Activated naive CD4-positive, alpha-beta T cell treated with anti-CD3 and anti-CD28 coated beads, Interleukin-2, amount 10 ng/mL, durations not matched to agents 7 days and 5 days (primary cell): ENCODE measurements at places on chromosomes 11 and 22.

- DNase-seq: peak; percentile 82
Measured at GRCh38 chr11:64233913-64234586, at the start of gene VEGFB. Gene VEGFB (plus strand): TSS chr11:64234584. CDS start chr11:64234834, 250 bp downstream.

DNA sequence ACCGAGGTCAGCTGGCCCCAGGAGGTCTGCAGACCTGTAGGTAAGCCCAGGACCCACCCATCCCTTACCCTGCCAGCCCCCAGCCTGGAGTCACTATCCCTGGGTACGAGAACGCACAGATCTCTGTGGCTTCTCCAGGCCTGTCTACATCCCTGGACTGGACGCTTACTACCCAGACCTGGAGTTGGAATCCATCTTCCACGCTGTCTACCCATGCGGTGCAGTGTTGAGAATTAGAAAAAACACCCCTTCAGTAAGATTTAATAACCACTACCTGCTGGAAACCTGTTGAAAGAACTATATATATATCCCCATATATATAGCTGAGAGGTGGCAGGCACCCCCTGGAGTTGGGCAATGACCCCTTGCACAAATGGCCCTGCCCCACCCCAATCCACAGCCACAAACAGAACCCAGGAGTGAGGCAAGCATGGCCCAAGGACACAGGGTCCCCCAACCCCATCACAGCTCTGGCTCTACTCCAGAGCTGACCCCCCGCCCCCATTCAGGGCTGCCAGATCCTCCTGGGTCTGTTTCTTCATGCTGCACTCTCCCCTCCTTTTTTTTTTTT is 17.7 kb upstream of the RGL4 start:
- no peak for DNase-seq

GRCh38 chr11:19740586-19740985 is 27.9 kb downstream of the NAV2 start:
- no peak for DNase-seq

- no peak for DNase-seq
Measured at GRCh38 chr11:78145511-78146025, 6.1 kb upstream of the ALG8 start.

DNA sequence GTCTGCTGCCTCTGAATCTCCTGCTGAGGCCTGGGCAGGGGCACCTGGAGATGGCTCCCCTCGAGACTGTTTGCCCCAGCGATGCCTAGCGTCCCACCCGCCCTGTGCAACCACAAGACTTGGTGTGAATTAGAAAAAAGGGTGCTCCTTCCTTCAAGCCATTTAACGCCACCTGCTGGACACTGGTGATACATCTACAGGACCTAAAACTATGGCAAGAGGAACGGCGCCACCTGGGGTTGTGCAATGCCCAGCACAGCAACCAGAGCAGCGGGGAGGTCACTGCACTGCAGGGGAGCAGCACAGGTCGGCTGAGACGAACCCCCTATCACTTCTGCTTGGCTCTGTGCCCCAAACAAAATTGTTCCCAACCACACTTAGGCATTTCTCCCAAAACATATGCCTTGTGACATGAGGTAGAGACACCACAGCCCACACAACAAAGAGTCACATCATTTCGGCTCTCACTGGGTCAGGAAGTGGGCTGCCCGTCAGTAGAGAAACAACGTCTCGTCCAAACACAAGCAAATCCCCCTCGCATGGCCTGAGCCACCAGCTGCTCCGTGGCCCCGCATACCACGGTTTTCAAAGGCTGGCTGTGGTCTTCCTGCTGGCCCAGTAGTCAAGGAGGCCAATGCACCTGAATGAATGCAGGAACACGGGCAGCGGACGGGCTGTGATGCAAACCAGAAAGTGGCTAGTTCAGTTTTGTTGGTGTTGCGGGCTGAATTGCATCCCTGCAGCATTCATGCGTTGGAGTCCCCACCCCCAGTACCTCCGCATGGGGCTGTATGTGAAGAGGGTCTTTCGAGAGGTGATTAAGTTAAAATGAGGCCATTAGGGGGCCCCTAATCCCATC is 171.9 kb downstream of the SHANK2 start:
- DNase-seq: peak; percentile 64

DNA sequence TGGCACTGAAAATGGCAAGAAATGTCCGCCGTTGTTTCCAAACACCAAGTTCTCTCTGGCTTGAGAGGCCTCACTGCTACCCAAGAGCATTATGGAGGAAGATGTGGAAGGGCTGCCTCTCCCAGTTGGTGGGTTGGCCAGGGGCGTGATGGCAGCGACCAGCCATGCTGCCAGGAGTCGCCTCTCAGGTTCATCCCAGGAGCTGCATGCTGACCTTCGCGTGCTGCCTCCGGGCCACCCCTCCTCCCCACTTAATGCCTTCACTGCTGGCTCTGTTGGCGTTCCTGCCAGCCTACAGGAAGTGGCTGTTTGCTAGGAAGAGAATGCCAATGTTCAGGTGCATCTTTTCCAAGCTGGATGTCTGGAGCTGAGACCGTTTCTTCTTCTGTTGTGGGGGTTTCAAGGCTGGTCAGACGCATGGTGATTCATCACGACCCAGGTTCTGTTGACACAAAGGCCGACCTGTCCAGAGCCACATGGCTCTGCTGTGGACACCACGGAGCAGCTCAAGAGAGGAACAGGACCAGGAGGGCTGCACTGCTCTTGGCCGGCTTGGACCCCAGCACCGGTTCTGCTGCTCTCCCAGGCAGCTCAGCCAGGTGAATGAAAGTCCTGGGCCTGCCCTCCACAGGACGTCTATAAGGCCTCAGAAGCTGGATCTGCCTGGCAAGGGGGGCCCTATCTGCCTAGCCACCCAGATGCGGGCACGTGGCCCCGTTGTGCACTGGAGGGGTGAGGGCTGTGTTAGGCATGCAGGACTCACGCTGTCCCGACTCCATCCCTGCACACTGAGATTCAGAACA is 25.1 kb downstream of the TBX1 start:
- DNase-seq: no peak

DNA sequence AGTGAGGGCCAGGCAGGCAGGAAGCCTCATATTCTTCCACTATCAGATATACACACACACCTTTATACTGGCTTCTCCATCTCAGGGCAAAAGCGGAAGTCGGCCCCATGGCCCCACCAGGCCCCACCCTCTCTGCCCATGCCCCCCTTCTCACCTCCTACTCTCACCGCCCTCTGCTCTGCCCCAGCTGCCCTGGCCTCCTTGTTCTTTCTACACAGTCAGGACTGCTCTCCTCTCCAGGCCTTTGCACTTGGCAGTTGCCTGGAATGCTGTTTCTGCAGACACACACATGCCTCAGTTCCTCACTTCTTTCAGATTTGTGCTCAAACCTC is 25.3 kb downstream of the OTOG start:
- DNase-seq: no peak

DNA sequence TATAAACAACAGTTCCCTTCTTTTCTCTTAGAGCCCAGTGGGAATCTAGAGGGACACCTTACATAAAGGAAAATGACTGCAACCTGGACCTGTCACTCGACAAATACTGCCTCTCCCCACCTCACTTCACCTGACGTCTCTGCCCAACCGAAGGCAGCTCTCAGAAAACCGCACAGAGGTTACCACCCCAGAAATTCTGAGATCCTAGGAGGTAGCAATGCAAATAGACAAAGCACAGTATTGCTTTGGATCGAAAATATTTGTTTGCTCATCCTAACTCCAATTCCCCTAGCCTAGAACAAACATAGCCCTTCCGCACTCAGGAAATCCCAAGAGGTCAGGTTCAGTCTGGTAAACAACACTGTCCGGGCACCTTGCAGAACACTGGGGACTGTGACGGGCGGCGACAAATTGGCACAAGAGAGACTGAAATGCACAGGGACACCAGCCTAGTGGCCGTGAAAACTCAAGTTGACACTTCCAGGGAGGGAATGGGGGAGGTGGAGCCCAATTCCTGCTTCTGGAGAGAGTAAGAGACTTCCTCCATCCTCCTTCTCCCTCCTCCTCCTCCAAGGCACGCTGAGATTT is 420 bp upstream of the TRIM44 start:
- DNase-seq: peak; percentile 40

GRCh38 chr11:128026596-128026995 is 560.8 kb downstream of the ETS1 start:
- DNase-seq: no peak

DNA sequence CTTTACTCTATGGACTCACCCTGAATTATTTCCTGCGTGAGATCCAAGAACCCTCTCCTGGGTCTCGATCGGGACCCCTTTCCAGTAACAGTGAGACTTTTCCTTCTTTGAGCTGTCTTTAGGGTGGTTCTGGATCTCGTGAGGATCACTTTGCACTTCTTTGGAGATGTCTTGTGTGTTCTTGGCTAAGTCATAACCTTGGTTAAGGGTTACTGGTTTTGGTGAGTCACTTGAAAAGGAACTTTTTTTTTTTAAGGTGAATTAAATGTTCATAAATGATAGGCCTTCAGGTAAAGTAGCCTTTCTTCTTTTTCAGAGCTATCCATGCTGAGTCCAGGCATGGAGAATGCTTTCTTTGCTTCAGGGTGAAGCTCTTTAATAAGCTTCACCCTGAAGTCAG is 19.4 kb upstream of the GSTP1 start:
- DNase-seq: no peak

- peak; percentile 40 for DNase-seq
Measured at GRCh38 chr11:68337399-68337835, 25.0 kb downstream of the LRP5 start.

- DNase-seq: no peak
Measured at GRCh38 chr11:18490736-18491485, 35.3 kb downstream of the LDHAL6A start.

DNA sequence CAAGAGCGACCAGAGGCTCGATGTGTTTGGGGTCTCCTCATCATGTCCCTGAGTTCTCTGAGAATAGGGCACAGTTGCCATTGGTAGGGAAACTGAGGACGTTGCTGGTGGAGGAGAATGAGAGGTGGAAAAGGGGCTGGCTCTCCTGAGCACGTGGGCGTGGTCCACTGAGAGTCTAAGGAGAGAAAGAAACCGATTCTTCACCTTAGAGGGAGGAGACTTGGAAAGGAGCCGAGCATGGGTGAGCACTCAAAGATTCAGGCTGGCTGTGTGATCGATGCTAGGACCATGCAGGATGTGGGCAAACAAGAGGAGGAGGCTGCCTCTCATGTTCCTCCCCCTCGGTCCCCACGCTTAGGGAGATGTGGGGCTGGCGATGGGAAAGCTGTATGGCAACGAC is 19.8 kb upstream of the TLCD5 start:
- no peak for DNase-seq

DNA sequence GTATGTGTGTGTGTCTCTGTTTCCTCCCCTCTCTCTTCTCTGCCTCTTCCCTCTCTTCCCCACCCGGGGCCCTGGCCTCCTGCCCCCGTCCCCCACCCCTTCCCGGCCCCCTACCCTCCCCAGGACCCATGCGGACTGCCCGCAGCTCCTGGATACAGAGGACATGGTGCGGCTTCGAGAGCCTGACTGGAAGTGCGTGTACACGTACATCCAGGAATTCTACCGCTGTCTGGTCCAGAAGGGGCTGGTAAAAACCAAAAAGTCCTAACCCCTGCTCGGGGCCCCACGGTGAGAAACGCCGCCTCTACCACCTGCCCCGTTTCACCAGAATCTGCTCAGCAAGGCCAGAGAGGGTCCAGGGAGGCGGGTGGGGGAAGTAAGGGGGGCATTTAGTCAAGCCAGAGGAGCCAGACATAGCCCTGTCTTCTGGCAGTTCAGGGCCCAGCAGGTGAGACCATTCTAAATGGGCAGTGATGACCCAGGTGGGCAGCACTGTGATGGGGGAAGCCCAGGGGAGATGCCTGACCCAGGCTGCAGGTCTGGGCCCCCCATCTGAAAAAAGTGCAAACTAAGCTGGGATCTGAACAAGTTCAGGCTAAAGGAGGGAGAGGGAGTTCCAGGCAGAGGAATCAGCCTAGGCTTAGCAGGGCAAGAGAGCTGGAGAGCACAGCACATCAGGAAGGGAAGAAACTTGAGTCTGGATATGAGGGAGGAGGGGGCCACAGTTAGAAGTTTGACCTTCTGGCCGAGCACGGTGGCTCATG is 6.4 kb downstream of the SELENOM start:
- no peak for DNase-seq

DNA sequence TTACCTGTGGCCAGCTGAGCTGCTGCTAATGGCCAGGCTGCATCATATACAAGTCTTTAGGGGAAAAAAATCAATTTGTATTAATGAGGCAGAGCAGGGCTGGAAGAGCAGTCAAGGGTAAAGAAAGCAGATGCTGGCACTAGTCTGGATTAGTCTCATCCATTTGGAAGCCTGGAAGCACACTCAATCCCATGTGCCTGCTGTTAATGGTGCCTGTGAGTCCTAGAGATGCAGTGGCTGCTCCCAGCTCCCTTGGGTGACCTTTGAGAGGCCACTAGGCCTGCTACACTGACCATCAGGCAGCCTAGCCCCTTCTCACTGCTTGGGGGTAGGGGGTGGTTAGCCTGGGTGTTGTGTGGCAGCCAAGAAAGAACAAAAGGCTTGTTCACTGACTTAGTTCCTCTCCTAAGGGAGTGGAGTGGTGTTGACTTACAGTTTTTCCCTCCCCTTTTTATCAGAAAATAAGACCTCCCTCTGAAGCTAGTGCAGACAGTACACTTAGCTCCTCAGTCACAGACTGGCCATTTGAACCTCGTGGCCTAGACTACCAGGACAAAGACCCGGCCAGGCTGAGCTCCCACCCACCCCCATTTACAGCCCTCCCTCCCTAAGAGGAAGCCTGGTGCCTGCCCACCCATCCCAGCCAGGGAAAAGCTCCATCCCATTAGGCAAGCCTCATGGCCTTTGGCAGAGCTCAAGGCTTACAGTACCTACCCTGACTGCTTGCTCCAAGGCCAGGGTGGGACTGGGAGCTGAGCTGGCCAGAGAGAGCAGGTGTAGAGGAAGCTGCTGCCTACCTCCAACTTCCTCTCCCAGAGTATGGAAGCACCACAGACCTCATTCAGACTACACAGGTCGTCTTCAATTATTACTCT is 7.8 kb downstream of the PIK3IP1 start:
- no peak for DNase-seq

DNA sequence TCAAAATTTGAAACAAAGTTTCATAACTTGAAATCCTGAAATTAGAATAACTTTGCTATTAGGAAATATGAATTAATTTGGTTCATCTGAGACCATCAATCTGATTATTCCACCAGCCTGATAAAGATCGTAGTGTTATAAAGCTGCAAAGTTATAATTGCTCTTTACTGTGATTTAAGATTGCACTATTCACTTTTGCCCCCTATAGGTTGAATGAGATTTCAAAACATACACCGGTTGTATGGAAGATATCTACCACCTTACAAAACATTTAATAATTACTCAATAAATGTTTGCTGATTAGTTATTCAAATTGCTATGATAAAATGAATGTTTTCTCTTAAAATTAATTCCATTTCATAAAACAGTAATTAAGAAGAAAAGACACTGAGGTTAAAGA is 26.1 kb downstream of the APIP start:
- no peak for DNase-seq
